ENCODE measurements at places on chromosomes 4 and X. TPM values are rescaled to one million over a fixed set of nuclear protein-coding genes. Genes with fewer than 3 reads are reported as not detected.

DNA sequence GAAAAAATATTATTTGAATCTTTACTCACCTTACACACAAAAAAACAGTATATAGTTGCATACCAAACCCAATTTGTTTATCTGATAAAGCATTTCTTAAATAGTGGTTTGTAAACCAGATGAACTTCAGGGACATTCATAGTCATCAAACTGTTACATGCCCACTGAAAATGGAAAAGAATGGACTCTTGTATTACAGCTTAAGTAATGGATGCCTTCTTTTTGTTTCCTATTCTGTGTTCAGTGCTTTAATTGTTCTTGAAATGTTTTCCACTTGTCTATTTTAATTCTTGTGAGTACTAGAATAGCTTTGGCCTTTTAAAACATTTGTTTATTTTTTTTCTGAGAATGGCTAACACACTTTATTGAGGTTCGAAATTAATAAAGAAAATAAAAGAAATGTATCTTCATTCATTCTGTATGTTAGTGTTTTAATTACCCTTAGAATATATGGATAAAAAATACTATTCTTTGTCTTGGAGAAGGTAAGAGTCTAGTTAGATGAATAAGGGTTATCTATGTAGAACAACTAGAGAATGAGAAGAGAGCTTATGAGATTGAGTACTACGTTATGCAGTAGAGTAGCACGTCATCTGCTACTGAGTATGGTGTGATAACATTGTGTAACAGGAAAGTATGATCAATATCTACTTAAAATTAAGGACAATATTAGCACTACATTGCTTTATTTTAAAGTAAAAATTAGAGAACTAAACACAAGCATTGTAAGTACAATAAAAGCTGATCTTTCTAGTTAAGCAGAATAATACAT, 9.9 kb downstream of the CPEB2 start:
- no peak for DNase-seq
- H3K27me3 ChIP-seq, result no peaks in the 10 kb centered on the region
- peaks cover 28% of the 10 kb centered on the region for H3K4me1 ChIP-seq
- no peak overlapping the region for H3K27ac ChIP-seq
- H3K4me3 ChIP-seq, result no peak overlapping the region

DNA sequence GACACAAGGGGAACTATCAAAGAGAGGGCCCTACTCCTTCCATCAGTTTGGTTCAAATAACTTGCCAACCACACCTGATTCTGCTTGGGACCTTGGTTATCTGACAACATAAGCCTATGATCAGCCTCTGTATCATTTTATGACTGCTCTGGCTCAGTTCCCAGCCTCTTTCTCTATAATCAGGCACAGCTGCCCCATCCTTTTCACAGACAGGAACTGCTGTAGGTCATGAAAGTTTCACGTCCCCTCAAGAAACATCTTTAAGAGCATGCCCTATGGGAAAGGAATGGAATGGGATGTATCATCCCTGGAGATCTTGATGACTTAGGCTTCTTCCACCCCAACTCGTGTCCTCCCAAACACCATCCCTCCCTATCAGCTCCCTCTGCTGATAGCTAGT, 243.4 kb downstream of the AR start:
- no peaks in the 10 kb centered on the region for H3K4me1 ChIP-seq
- no peak overlapping the region for H3K4me3 ChIP-seq
- peaks cover 6% of the 10 kb centered on the region for H3K27me3 ChIP-seq
- no peak overlapping the region for H3K27ac ChIP-seq

PAGE4 gene
- total RNA-seq, result not detected

- DNase-seq, result no peak
- H3K4me3 ChIP-seq, result no peak overlapping the region
- no peak overlapping the region for H3K27ac ChIP-seq
- H3K4me1 ChIP-seq, result no peaks in the 10 kb centered on the region
- peaks cover 2% of the 10 kb centered on the region for H3K36me3 ChIP-seq
Measured at GRCh38 chr4:149218672-149219071, 597.0 kb downstream of the IQCM start.

- no peak overlapping the region for H3K27ac ChIP-seq
- H3K4me3 ChIP-seq, result no peak overlapping the region
- no peaks in the 10 kb centered on the region for H3K4me1 ChIP-seq
- H3K27me3 ChIP-seq, result peaks cover 51% of the 10 kb centered on the region
- no peaks in the 10 kb centered on the region for H3K36me3 ChIP-seq
Measured at GRCh38 chr4:6225469-6225868, 25.1 kb upstream of the JAKMIP1 start.

SCRG1 gene
- total RNA-seq, result not detected

- no peaks in the 10 kb centered on the region for H3K4me1 ChIP-seq
- H3K36me3 ChIP-seq, result no peaks in the 10 kb centered on the region
- no peak overlapping the region for H3K4me3 ChIP-seq
- DNase-seq, result no peak
- no peak overlapping the region for H3K27ac ChIP-seq
- no peaks in the 10 kb centered on the region for H3K27me3 ChIP-seq
Measured at GRCh38 chr4:29578329-29578728, 1141.8 kb upstream of the PCDH7 start.

- H3K27ac ChIP-seq, result no peak overlapping the region
- no peak overlapping the region for H3K4me3 ChIP-seq
- H3K27me3 ChIP-seq, result no peaks in the 10 kb centered on the region
- DNase-seq, result no peak
Measured at GRCh38 chr4:141347684-141348083, 127.0 kb downstream of the ZNF330 start.

CXCR3 gene
- total RNA-seq, result 8.8 TPM

FAM236D gene
- total RNA-seq, result not detected

DNA sequence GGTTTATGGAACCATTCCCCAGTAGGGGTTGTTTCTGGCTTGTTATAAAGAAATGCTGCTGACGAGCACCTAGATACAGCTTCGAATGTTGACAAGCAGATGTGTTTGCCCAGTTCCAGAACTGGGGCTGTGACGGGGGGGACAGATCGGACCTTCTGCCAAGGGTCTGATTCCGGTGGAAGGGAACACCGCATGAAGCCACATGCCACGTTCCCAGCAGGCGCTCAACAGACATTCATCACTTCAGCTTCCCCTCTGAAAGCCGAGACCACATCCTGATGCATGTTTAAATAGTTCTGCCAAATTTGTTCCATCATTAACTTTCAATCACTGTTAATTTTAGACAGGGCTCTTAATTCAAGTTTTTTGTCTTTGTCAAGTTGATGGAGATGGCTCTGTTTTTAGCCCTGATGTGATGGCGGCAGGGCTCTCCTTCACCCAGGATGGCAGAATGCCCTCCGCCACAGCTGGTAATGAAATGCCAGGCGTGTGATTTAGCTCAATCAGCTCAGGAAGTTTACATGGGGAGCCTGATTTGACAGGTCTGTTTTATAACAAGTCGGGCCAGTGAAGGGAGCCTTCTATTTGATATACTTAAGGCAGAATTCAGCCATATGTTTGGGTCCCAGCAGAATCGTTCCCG, 57.4 kb downstream of the PSAPL1 start:
- H3K27ac ChIP-seq, result no peak overlapping the region
- H3K4me1 ChIP-seq, result no peaks in the 10 kb centered on the region
- H3K27me3 ChIP-seq, result peaks cover 24% of the 10 kb centered on the region
- no peaks in the 10 kb centered on the region for H3K36me3 ChIP-seq
- no peak for DNase-seq

DNA sequence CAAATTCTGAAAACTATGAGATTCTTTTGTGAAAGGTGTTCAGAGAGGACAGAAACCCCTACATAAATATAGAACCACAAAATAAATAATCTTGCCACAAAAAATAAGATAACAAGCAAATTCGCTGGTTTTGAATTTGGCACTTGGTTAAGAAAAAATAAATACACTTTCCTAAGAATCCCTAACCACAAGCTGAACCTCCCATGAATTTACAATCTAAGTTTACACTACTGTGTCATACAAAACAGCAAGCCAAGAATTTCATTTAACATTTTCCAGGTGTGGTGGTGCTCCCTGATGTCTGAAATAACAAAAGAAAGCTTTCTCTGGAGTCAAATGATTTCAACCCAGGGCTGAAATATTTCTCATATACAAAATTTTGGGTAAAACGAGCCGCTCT, 121.0 kb downstream of the KCNIP4 start:
- H3K27ac ChIP-seq, result no peak overlapping the region
- H3K27me3 ChIP-seq, result no peaks in the 10 kb centered on the region
- no peaks in the 10 kb centered on the region for H3K4me1 ChIP-seq
- no peak overlapping the region for H3K4me3 ChIP-seq
- no peak for DNase-seq

DNA sequence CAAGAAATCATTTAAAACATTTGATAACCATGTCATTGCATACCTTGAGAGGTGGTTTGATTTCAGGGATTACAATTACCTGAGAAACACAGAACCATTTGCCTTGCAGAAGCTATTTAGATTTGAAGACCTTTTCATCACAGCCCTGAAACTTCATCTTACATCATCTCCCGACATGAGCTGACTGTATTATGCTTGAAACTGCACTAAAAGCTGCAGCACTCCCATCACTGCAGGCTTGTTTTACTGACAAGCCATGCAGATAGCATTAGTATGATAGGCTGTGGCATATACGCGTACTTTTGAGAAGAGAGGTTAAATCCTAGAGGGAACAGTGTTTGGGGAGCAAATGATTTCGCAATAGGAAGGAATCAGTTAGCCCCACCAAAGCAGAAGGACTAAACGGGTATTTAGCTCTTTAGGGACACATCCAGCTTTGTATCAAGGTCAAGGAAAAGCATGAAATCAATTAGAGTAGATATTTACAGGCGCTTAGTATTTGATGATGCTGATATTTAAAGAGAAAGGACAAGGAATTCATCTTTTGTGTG, 133.2 kb upstream of the DIAPH2 start:
- H3K27me3 ChIP-seq, result peaks cover 21% of the 10 kb centered on the region
- no peak overlapping the region for H3K4me3 ChIP-seq
- no peak for DNase-seq
- H3K27ac ChIP-seq, result no peak overlapping the region

DNA sequence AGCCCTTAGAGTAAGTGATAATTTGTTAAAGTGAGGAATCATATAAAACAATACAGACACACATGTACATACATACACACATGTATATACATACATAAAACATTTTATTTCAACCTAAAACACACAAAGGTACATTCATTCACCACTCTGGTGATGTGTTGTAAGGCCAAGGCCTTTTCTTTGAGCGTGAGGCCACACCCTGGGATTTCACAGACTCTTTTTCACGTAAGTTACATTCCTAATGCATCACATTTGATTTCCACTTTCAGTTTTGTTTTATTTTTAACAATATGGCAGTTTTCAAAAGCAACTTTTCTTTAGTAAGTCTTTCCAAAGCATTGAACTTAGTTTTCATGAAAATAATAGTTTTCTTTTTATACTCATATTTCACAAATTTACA, 170.7 kb downstream of the COL4A6 start:
- H3K27me3 ChIP-seq, result peaks cover 46% of the 10 kb centered on the region
- H3K4me1 ChIP-seq, result no peaks in the 10 kb centered on the region
- H3K4me3 ChIP-seq, result no peak overlapping the region
- no peak for DNase-seq

DNA sequence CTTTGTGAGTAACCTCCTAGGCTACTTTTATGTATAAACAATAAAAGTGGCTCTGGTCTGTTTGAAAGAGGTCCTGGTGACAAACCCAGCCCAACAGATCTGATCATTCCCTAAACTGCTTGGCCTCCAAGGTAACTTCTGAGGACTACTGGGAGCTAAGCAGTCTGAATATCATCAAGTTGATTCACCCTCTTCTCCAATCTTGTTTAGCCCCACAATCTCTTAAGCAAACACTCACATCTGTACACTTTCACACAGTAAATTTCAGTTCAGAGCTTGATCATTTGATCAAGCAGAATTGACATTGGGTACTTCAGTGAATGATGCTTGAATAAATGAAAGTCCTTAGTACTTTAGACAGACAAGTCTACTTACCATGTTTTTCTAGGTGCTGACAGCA, 74.7 kb downstream of the HCCS start:
- DNase-seq, result no peak
- H3K4me1 ChIP-seq, result no peaks in the 10 kb centered on the region
- no peak overlapping the region for H3K27ac ChIP-seq
- H3K36me3 ChIP-seq, result no peaks in the 10 kb centered on the region
- peaks cover 27% of the 10 kb centered on the region for H3K27me3 ChIP-seq
- no peak overlapping the region for H3K4me3 ChIP-seq

SLITRK4 gene
- total RNA-seq, result not detected

RNF175 gene
- not detected for total RNA-seq

DNA sequence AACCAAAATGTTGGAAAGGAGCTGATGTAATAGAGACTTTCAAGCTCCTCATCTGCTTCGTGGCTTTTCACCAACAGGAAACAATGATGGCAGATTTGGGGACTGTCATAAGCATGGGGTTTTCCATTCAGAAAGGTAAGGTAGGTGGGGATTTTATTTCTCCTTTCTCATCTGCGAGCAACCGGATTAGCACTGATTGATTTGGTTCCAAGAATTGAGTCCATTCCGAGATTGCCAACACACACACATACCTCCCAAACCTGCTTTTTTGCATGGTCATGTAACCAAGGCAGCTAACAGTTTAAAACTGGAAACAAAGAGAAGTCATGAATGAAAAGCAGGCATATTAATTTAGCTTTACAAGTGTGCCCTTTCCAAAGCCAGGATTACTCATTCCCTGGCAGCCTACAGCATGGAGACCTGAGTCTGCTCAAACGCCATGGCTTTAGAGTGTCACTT, 63.0 kb upstream of the LNX1 start:
- H3K4me3 ChIP-seq, result no peak overlapping the region
- no peaks in the 10 kb centered on the region for H3K4me1 ChIP-seq
- H3K36me3 ChIP-seq, result no peaks in the 10 kb centered on the region
- peaks cover 22% of the 10 kb centered on the region for H3K27me3 ChIP-seq
- H3K27ac ChIP-seq, result peak overlapping the region; percentile 60
- no peak for DNase-seq

- H3K36me3 ChIP-seq, result no peaks in the 10 kb centered on the region
- no peak overlapping the region for H3K27ac ChIP-seq
- H3K4me1 ChIP-seq, result peaks cover 28% of the 10 kb centered on the region
- no peak for DNase-seq
- peak overlapping the region; percentile 66 for H3K4me3 ChIP-seq
Measured at GRCh38 chr4:101334963-101335572, 12.3 kb downstream of the PPP3CA start.

ARAP2 gene
- total RNA-seq, result 70.8 TPM

GRCh38 chr4:808860-809570, 16.9 kb downstream of the CPLX1 start:
- H3K27me3 ChIP-seq, result peaks cover 38% of the 10 kb centered on the region
- H3K36me3 ChIP-seq, result peaks cover 3% of the 10 kb centered on the region
- no peak overlapping the region for H3K27ac ChIP-seq
- H3K4me1 ChIP-seq, result no peaks in the 10 kb centered on the region

DNA sequence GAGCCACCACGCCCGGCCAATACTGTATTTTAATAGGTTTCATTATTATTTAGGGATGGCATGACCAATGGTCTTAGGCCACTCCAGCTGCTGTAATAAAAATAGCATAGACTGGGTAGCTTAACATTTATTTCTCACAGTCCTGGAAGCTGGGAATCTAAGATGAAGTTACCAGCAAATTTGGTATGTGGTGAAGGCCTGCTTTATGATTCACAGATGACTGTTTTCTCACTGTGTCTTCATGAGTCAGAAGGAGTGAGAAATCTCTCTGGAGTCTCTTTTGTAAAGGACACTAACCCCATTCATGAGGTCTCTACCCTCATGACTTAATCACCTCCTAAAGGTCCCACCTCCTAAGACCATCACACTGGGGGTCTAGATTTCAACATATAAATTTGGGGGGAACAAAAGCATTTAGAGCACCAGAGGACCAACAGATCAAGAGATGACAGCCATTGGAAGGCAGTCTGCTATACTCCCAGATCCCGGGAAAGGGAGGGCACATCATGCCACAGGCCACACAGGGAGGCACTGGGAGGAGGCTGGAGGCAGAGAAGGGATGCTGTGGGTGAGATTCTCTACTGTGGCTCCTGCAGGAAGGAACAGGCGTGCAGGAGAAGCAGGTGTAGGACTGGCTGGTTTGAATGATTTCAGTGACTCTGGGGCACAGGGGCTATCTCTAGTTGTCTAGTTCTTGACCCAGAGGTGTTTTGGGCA, 335.8 kb upstream of the SFRP2 start:
- no peaks in the 10 kb centered on the region for H3K4me1 ChIP-seq
- no peak overlapping the region for H3K27ac ChIP-seq
- no peak overlapping the region for H3K4me3 ChIP-seq
- no peaks in the 10 kb centered on the region for H3K36me3 ChIP-seq
